NCI-H2081 treated with DMSO at 0.1 percent for 48 hours (cell line): ENCODE measurements at places on chromosomes 12 and 14.

DNA sequence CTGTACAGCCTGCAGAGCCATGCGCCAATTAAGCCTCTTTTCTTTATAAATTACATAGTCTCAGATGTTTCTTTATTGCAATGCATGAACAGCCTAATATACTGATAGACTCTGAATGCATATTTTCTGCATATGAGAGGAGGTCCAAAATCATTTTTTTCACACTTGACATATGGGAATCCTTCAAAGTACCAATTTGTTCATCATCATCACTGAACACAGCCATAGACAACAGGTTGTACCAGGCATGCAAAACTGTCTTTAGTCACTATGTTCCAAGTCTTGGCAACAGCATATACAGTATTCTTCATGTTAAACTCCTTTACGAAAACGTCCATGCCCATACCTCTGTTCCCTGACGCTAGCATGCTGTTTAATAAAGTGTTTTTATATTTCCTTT is 470.7 kb upstream of the GARIN6 start:
- no peak for DNase-seq

GRCh38 chr14:50312734-50313054 is 570 bp downstream of the DMAC2L start:
- peak; percentile 52 for DNase-seq

DNA sequence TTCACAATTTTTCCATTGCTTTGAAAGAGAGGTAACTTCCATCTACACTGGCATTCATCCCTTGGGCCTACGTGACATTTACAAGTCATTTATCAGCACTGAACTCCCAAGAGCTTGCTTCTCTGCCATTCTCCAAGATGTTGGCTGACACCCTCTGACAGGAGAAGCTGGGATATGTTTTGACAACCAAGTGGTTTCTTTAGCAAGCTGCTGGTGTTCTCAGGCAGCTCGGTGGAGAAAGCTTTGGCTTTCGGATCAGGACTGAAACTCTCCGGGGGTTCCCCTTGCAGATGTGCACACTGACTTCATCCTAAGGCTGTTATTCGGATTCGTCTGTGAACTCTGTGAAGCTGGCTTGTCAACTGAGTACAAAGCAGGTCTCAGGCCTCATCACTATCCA is 15.7 kb downstream of the KCNA5 start:
- DNase-seq: no peak

DNA sequence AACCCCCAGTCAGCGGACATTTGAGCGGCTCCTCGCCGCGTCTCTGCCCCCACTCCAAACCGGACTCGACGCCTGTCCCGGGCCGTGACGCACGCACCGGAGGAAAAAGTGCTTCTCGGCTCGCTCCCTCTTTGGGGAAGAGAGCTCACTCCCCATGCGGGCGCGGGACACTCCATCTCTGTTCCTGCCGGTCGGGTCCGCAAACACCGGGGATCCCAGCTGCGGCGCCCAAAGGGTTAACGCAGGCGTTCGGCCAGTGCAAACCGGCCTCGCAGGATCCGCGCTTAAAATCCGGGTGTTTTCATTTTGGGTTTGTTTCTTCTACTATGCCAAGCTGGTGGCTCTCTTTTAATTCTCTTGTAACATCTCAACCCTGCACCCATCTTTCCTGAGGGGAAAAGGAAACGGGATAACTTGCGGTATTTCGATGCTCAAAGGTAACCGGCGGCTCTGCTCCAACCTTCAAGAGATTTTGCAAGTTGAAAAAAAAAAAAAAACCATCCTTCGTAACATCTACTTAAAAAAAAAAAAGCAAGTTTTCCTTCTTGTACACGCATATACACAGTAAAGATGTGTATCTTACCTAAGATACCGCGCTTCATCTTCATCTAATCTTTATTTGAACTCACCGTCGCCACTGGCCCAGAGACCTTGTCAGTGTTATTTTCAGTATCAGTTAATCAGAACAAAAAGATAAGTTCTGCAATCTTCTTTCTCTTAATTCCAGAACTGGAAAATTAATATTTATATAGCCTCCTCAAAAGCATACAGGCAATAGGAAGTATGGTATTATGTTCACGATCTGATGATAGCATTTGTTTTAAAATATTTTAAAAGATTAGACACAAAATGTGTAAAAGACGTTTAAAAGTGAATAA is 1.6 kb upstream of the ATP2B1 start:
- no peak for DNase-seq

DNA sequence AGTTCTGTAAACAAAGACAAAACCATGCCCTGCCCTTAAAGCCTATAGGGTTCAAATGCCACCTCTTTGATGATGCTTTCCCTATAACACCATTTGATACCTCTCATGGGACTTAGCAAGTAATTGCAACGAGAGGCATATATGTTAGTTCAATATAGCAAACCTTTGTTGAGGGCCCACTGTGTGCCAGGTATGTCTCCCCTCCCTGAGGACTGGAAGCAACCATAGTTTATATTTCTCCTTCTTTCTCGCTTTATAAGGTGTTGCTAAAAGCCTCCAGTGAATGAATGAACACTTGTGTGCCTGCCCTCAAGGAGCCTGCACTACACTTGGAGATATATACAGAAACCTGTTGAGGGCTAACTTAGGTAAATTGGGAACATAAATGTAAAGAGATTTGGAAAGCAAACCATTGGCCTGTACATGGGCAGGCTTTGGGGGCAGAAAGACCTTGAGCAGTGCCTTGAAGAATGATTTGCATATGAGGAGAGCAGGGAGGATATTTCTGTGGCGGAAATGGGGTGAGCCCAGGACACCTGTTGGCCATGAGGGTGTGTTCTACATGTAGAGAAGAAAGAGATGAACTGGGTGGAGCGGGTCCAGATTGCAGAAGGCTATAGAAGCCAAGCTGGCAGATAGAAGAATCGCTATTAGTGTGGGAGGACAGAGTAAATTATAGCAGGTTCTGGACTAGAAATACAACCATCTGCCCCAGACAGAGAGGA is 1.8 kb upstream of the CKAP4 start:
- no peak for DNase-seq

GRCh38 chr14:92004062-92004461 is 35.8 kb downstream of the TRIP11 start:
- DNase-seq: no peak

- DNase-seq: no peak
Measured at GRCh38 chr12:96427269-96427729, 27.1 kb upstream of the CDK17 start.
